Caco-2 (cell line): ENCODE measurements at places on chromosomes 1 and 21.

- no peak overlapping the region for H3K4me3 ChIP-seq
- H3K27me3 ChIP-seq = no peaks in the 10 kb centered on the region
- no peaks in the 10 kb centered on the region for H3K36me3 ChIP-seq
- peak; percentile 46 for DNase-seq
- H3K27ac ChIP-seq = peak overlapping the region; percentile 64
- peaks cover 8% of the 10 kb centered on the region for H3K4me1 ChIP-seq
Observed at GRCh38 chr1:113021430-113022085, 51.4 kb upstream of the LRIG2 start.

GRCh38 chr1:32474954-32475353 is 10.1 kb downstream of the ZBTB8B start:
- DNase-seq = peak; percentile 37
- H3K27ac ChIP-seq = no peak overlapping the region
- no peak overlapping the region for H3K4me3 ChIP-seq

DNA sequence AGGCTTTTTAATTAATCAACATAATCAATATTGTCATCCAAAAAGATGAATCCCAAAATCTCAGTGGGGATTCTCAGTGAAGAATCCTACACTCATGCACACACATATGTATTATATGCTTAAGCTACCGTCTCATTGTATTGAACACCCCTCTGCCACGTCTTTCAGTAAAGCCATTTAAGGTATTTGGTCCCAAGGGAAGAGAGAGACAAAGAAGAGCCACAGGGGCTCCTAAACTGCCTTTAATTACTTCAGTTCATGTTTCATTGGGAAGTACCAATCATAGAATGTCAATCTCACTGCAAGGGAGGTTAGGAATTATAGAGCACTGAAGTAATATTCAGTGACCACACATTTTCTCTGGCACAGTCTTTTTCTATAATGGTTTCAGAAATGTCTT is 388.6 kb upstream of the NEGR1 start:
- no peak overlapping the region for H3K4me3 ChIP-seq
- no peaks in the 10 kb centered on the region for H3K27me3 ChIP-seq
- H3K27ac ChIP-seq = no peak overlapping the region
- no peak for DNase-seq
- H3K4me1 ChIP-seq = no peaks in the 10 kb centered on the region
- no peaks in the 10 kb centered on the region for H3K36me3 ChIP-seq

GRCh38 chr1:117754061-117754969 is 148.5 kb downstream of the TENT5C start:
- H3K4me3 ChIP-seq = peak overlapping the region; percentile 10; the same call in 1 of the 2 replicates
- H3K27ac ChIP-seq = no peak overlapping the region
- DNase-seq = peak; percentile 65
- H3K36me3 ChIP-seq = no peaks in the 10 kb centered on the region

DNA sequence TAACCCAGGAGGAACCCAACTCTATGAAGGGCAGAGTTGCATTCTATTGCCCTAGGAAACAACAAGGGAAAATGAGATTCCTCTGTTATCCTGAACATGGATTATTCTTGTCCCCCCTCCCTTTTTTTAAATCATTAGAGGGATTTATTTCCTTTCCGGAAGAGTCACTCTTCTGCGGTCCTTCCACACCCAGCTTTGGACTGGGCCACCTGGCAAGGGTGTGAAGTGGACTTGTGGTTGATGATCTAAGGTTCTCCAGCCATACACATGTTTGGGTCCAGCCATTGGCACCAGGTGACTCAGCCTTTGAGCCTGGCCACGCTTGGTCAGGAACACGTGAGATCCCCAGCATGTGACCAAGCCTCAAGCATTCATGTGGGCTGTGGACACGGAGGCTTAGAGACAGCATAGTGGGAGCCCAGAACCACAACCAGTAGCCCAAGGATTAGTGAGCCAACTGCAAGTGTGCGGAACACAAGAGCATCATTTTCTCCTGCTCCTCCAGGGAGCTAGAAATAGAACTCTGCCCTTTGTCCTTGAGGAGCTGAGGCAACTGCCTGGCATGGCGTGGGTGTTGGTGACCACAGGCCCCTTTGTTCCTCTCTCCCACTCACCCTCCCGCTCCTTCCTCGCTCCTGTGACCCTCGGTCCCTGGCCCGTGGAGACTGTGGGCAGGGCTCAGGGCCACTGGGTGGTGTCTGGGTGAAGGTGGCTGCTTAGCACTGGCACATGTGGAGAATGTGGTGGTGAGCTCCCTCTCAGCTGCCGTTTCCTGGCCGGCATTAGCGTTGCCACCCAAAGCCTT is 50.1 kb downstream of the NENF start:
- H3K27ac ChIP-seq = peak overlapping the region; percentile 29
- H3K4me1 ChIP-seq = peaks cover 41% of the 10 kb centered on the region
- no peaks in the 10 kb centered on the region for H3K36me3 ChIP-seq
- DNase-seq = no peak
- no peaks in the 10 kb centered on the region for H3K27me3 ChIP-seq
- H3K4me3 ChIP-seq = no peak overlapping the region

DNA sequence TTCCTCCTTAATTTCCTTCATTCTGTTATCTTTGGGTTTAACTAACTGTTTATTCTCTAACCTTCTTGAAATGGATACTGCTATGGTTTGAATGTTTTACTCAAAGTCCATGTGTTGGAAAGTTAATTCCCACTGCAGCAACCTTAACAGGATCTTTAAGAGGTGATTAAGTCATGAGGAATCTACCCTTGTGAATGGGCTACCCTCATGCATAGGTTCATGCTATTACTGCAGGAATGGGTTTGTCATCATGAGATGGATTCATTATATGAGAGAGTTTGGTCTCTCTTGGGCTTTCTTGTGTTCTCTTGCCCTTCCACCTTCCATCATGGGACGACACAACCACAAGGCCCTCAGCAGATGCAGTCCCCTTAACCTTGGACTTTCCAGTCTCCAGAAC is 516.9 kb downstream of the ADGRL2 start:
- no peaks in the 10 kb centered on the region for H3K27me3 ChIP-seq
- no peak for DNase-seq

GRCh38 chr1:37719572-37720195 is 27.4 kb downstream of the CDCA8 start:
- no peak for DNase-seq
- no peaks in the 10 kb centered on the region for H3K4me1 ChIP-seq
- no peak overlapping the region for H3K4me3 ChIP-seq
- H3K36me3 ChIP-seq = no peaks in the 10 kb centered on the region

DNA sequence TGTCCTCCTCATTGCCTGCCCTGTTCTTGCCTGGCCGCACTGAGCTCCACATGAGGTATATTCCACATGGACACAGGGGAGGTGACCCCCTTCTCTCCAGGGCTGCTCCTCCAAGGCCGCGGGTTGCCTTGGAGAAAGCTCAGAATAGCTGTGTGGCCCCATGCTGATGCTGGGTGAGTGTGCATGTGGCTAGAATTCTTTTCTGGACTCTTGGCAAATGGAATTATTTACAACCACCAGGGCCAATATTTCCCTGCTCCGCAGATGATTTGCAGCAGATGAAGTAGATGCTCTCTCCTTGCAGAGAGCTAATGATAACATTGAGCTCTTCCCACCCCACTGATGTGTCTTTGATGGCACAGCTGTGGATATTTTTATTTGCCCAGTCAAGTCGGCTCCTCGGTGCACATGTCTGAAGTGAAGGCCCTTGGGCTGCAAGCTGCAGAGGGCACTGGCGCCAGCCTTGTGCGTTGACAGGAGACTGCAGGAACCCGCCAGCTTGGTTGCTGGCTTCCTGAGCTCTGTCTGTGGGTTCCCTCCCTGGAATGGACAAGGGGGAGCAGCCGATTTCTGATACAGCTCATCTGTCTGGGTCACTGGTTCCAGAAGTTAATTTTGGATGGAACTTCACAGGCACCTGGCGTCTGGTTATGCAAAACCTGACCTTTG is 404.7 kb upstream of the VAMP3 start:
- DNase-seq = no peak
- H3K27me3 ChIP-seq = no peaks in the 10 kb centered on the region; the same call in 1 of the 2 replicates
- no peaks in the 10 kb centered on the region for H3K4me1 ChIP-seq
- H3K27ac ChIP-seq = no peak overlapping the region
- no peaks in the 10 kb centered on the region for H3K36me3 ChIP-seq
- no peak overlapping the region for H3K4me3 ChIP-seq

GRCh38 chr1:117662667-117663066 is 56.8 kb downstream of the TENT5C start:
- H3K4me1 ChIP-seq = no peaks in the 10 kb centered on the region; the same call in 1 of the 2 replicates
- no peaks in the 10 kb centered on the region for H3K36me3 ChIP-seq
- no peak for DNase-seq
